ENCODE measurements at places on chromosomes 4 and X. TPM values are rescaled to one million over a fixed set of nuclear protein-coding genes. Genes with fewer than 3 reads are reported as not detected.

SLC9B1 gene
- total RNA-seq: 0.18 TPM

NKX1-1 gene
- total RNA-seq: not detected

GLUD2 gene
- total RNA-seq: 3.7 TPM

MAGEC3 gene
- not detected for total RNA-seq

FAM9B gene
- total RNA-seq: 1.1 TPM

ERAS gene
- not detected for total RNA-seq

ABCG2 gene
- 7.2 TPM for total RNA-seq

SYTL4 gene
- 17.8 TPM for total RNA-seq

TASL gene
- 0.48 TPM for total RNA-seq

SMR3B gene
- not detected for total RNA-seq

N4BP2 gene
- total RNA-seq: 7.2 TPM

SSX4B gene
- total RNA-seq: not detected

ASB12 gene
- not detected for total RNA-seq

ITGB1BP2 gene
- total RNA-seq: 1.0 TPM

GAR1 gene
- 3.6 TPM for total RNA-seq

HSFX2 gene
- total RNA-seq: not detected

BMP3 gene
- not detected for total RNA-seq

IGSF1 gene
- total RNA-seq: 0.40 TPM

PTCHD1 gene
- 0.03 TPM for total RNA-seq

F9 gene
- 380 TPM for total RNA-seq

TRAM1L1 gene
- 0.08 TPM for total RNA-seq

TACR3 gene
- total RNA-seq: not detected

SPANXD gene
- total RNA-seq: not detected

JAKMIP1 gene
- not detected for total RNA-seq

TKTL2 gene
- not detected for total RNA-seq

MAPK10 gene
- 2.4 TPM for total RNA-seq

MAP3K15 gene
- 0.08 TPM for total RNA-seq
